ENCODE measurements at places on chromosomes 5 and 9.

DNA sequence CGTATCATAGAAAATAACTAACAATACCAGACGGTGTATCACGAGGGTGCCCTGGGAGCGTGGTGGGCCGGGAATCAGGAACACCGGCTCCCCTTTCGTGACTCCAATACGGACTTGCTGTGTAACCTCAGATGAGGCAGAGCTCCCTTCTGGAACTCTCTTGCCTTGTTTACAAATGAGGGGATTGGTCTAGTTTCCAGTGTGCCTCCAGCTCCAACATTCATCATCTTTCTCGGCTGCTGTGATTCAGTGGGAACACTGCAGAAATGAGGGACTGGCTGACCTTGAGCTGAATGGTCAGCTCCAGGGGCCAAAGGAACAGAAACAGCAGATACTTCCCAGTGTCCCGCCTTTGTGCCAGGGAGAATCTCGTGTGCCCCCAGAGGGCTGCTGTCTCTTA lies 22.6 kb upstream of the TGFBI start:
- DNase-seq, result no peak

DNA sequence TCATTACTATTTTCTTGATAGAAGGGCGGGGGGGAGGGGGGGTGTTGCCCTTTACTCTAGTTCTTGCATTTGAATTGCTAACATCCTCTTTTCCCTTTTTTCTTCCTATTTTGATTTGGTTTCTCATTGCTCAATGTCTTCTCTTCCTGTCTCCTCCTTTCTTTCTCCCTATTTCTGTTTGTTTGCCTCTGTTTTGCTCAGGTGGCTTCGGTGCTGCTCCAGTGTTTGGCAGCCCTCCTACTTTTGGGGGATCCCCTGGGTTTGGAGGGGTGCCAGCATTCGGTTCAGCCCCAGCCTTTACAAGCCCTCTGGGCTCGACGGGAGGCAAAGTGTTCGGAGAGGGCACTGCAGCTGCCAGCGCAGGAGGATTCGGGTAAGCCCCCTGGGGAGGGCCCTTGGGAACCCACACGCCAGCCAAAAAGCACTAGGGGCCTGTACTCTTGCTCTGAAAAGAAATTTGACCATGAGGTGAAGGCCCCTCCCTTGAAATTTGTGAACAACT lies 48.3 kb downstream of the FAM78A start:
- no peak for DNase-seq

GRCh38 chr9:33329117-33329563 lies 38.8 kb downstream of the NFX1 start:
- no peak for DNase-seq

GRCh38 chr9:88927510-88927909 lies 63.8 kb upstream of the S1PR3 start:
- no peak for DNase-seq

- no peak for DNase-seq
Observed at GRCh38 chr5:133602835-133603380, 9.4 kb downstream of the FSTL4 start.

GRCh38 chr5:27241564-27242257 lies 203.3 kb upstream of the CDH9 start:
- DNase-seq, result no peak

DNA sequence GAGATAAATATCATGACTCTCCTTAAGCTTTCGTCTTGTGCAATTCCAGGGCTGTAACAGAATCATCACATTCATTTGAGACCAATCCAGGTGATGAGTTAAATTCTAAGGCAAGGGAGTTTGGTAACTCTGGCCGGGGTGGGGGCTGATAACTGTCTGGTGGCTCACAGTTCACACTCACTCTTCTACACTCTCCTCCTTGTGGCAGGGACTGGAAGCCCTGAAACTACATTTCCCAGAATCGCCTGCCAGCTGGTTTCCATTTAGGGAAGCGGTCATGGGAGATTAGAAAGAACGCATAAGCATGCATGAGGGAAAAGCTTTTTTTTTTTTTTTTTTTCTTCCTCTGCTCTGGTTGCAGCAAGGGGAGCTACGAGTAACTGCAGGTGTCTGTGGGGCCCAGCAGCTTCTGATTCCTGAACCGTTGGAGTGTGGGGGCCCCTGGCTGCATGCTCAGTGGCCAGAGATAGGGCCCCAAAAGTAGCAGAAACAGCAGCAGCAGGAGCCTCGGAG lies 154.8 kb upstream of the TBC1D2 start:
- DNase-seq, result no peak

DNA sequence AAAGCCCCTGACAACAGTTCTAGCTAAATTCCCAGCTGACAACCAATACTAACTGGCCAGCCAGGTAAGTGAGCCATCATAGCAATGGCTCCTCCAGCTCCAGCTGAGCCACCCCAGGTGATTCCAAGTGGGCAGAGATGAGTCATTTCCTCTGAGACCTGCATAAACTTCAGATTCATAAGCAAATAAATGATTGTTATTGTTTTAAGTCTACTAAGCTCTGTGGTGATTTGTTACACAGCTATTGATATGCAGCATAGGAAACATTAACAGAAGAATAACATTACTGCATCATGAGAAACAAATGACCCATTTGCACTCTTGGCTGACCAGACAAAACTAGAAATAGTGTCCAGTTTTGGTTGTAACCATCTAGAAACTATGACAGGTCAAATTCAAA lies 60.3 kb downstream of the TTC39B start:
- no peak for DNase-seq

DNA sequence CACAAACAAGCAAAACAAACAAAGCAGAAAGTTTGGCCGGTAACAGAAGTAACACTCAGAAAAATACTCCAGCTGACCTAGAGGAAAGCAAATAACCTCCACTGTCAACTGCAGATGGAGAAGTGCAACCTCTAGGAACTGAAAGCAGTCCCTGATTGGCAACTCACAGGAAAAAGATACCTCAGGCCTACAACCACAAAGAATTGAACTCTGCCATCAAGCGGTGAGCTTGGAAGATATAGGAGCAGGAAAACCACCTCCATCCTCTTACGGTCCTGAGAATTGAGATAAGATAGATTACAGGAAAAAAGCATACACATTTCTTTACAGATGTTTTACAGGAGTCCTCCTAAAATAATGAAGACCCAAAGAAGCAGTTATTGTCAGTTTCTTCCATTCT lies 184.5 kb downstream of the PDZD2 start:
- DNase-seq, result no peak

- DNase-seq, result no peak
Observed at GRCh38 chr9:125663127-125663526, 43.9 kb downstream of the MAPKAP1 start.

- no peak for DNase-seq
Observed at GRCh38 chr5:98217138-98217537, 556.3 kb upstream of the RGMB start.

DNA sequence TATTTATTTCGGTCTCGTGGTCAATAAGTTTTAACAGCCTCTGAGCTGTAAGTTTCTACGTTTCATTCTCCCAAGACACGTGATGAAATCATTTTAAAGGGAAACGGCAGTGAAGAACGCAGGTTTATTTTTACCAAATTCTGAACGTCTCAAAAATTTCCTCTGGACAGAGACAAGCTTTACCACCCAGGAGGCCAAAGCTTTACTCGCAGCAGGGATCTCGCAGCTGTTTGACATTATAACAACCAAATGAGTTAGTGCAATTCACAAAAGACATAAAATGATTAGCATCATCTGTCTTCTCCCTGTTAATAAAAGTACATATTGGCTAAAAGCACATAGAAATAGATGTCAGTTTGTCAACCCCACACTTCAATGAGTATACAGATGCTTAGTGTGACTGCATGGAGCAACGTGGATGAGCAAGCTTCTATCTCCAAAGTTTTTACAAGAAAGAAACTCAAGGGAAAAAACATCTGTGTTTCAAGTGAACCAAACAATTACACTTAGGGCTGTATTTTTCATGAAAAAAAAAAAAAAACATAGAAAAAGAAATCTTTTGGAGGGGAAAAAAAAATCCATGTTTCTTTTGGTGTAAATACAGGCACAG lies 2.5 kb downstream of the SEMA5A start:
- no peak for DNase-seq

DNA sequence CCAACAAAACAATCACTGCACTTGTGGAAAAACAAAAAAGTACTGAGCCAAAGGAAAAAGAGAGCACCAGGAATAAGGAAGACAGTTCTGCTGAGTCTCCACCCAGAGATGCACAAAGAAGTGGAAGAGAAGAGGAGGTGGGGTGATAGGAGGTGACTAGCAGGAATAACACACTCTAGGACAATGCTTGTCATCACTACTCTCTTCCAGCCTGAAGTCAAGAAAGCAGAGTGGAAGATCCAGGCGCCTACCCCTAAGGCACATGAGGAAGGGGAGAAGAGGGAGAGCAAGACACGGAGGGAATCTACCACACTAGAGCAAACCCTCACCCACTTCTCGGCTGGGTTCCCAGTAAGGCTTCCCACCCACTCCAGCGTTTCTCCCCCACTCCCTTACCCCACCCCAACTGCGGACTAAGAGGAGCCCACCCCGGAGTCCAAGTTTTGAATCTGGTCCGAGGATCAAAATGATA lies 1.7 kb downstream of the SLIT3 start:
- DNase-seq, result no peak

DNA sequence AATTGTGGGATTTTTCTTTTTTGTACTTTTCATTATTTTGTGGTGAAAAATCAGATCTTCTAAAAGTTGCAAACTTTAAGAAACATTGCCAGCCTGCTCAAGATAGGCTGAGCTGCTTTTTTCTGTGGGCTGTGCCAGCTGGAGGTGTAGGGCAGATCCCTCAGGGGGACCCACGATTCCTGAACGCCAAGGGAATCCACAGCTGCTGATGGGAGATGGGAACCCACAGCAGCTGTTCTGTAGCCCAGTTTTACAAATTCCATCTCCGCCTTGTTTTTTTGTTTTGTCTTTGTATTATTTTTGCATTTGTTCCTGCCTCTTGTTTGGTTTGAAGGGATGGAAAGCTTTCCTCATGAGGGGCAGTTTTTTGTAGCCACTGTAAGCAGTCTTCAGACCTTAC lies 91.0 kb downstream of the WWC1 start:
- DNase-seq, result no peak

GRCh38 chr5:71816307-71816706 lies 97.2 kb downstream of the CARTPT start:
- DNase-seq, result no peak

GRCh38 chr9:37371565-37372464 lies 50.7 kb upstream of the GRHPR start:
- DNase-seq, result no peak

GRCh38 chr9:38683336-38683735 lies 36.6 kb downstream of the FAM240B start:
- no peak for DNase-seq

DNA sequence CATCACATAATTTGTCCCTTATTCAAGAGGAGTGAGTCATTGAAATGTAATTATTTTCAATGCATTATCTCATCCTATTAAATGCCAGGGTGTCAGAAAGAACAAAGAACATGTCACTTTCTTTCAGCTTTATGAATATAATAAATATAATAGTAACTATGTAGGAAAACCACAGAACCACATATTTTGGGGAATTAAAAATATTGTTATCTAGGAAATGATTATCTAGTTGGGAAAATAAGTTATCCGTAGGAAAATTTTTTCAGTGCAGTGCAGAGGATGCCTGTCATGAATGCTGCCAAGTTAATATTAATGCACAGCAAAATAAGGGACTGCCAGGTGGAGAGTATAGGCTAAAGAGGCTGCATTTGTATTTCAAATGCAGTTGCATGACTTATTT lies 844.8 kb downstream of the MAT2B start:
- no peak for DNase-seq

DNA sequence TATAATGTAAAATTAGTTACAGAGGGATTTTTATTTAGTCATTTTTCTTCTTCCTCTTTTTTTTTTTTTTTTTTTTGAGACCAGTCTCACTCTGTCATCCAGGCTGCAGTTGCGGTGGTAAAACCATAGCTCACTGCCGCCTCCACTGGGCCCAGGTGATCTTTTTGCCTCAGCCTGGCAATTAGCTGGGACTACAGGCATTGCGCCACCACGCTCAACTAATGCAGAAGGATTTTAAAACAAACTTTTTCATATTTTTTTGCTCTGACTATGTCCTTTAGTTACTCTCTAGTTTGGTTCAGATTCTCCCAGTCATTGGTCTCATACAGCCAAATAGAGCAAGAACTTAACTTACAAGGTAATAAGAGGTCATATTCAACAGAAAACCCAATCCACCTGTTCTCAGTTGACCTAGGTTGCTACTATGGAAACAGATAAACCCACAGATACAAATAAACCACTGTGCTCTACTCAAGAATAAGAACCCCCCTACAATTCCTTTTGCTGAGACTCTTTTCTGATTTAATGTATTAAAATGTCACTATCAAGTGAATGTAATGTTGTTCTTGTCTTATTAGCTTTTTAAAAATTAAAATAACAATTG lies 50.1 kb upstream of the TTC39B start:
- DNase-seq, result no peak

- DNase-seq, result no peak
Observed at GRCh38 chr9:127098916-127099553, 23.4 kb downstream of the ANGPTL2 start.

DNA sequence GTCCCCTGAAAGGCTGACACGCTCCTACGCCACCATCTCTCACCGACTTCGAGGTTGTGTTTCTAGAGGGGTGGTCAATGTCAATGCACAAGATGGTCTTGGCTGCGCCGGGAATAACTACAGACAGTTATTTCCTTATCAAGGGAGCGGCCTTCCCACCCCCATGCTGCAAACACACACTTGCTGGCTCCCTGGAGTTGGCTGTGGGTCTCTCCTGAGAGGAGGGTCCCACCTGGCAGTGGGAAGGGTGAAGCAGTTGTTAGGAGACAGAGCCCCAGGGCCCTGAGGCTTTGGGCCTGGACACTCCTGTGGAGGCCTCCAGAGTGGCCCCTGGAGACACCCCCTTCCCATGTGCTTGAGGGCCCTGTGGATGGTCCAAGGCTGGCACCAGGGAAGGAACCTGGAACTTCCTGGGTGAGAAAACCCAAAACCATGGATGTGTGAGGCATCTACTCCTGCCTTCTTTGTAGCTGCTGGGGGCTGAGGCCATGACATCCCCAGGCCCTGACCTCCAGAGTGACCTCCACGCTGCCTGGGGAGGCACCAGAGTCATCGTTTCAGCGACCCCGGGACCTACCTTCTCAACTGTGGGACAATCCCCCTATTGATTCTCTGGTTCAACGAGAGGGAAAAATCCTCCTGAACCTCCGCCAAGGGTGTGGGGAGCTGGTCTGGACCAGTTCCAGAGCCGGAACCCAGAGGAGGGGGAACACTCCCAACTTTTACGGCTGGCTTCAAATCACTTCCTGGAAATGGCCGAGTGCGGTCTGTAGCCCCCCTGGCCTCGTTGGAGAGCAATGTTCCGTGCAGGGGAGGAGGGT lies 101.1 kb upstream of the COL5A1 start:
- no peak for DNase-seq

- DNase-seq, result no peak
Observed at GRCh38 chr9:131076347-131077195, 19.8 kb upstream of the AIF1L start.

GRCh38 chr9:124510650-124511425 lies 3.6 kb upstream of the NR5A1 start:
- no peak for DNase-seq

DNA sequence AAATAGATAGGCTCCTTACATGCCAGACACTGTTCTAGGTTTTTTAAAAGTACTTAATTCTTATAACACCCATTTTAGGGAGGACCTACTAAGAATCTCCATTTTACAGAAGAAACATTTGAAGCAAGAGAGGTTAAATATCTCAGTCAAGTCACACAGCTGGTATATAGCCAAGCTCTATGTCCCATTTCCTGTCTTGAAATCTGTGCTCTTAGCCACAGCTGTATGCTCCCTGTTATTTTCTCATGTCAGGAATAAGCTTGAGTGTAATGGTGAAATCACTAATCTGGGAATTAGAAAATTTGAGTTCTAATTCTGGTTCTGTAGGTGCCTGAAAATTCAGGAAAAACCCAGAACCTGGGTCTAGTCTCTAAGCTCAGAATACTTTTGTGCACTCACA lies 208.7 kb downstream of the BRINP1 start:
- no peak for DNase-seq

- no peak for DNase-seq
Observed at GRCh38 chr5:131221888-131222287, 42.0 kb upstream of the CDC42SE2 start.

Data from hippocampal formation (tissue), 2 donors.